ENCODE measurements at places on chromosomes 1 and 21.
A peak's percentile ranks its signal among the peaks of the same experiment; 100 is the strongest.

- DNase-seq: peak; percentile 7
Measured at GRCh38 chr1:228664399-228664914, 70.8 kb upstream of the RHOU start.

DNA sequence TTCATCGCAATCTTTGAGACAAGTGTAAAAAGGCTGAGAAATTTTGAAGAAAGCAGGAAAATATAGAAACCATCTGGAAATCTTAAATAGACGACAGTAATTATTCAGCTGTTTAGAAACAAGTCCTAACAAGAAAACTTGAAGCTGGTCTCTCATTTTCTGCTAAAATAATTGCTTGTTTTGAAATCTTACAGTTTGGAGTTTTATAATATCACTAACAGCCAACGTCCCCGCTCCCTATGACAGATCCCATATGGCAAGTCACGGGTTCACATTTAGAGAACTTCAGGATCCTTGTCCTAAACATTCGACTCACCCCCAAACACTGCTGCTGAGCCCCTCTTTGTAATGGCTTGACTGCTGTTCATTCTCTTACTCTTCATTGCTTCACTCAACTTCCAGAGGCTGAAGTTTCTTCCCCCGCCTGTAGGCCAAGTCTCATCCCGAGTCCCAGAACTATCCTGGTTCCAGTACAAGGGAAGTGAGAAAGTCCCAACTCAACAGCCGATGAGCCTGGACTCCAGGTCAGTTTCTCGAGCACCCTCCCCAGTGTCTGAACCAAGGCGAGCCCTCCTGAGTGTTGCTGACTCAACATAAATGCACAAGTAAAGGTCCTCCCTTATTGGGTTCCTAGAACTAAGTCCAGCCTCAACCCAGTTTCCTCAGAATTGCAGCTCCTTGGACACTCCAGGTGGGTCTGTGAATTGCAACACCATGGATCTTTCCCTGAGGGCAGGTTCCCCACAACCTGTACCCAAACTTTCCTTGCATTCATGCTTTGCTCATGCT is 93.4 kb upstream of the BACE2 start:
- DNase-seq: no peak

DNA sequence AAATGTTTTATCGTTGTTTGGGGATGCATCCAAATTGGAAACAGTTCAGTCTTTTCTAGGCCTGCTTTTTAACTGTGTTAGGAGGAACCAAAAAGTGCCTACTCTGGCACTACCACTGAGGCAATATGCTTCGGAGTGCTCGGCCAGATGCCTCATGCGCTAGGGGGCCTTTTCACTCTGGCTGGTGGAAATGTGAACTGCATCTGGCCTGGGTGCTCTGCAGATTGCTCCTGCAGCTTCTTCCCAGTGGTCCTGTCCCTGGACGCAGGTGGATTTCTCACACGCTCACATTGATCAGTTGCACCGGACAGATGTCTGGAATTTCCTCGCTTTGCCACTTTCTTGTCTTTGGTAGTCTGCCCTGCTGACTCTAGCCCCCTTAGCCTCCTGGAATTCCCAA is 330.2 kb upstream of the FMN2 start:
- no peak for DNase-seq

DNA sequence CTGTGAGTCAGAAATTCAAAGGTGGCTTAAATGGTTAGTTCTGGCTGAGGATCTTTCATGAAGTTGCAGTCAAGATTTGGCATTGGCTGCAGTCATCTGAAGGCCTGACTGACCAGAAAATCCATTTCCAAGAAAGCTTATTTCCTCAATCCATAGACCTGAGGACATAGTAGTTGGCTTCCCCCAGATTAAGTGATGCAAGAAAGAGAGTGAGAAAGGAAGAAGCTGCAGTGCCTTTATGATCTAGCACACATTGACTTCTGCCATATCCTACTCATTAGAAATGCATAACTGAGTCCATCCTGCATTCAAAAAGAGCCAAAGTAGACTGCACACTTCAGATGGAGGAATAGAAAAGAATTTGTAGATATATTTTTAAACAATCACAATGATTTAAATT is 222.6 kb downstream of the COL24A1 start:
- no peak for DNase-seq

- DNase-seq: no peak
Measured at GRCh38 chr21:46092811-46093667, 4.9 kb upstream of the COL6A2 start.

- DNase-seq: no peak
Measured at GRCh38 chr1:216184126-216184680, 239.0 kb downstream of the USH2A start.

- DNase-seq: peak; percentile 62
Measured at GRCh38 chr1:204408074-204408507, 3.5 kb downstream of the PPP1R15B start.

GRCh38 chr1:228900886-228901392 is 165.7 kb downstream of the RHOU start:
- no peak for DNase-seq

DNA sequence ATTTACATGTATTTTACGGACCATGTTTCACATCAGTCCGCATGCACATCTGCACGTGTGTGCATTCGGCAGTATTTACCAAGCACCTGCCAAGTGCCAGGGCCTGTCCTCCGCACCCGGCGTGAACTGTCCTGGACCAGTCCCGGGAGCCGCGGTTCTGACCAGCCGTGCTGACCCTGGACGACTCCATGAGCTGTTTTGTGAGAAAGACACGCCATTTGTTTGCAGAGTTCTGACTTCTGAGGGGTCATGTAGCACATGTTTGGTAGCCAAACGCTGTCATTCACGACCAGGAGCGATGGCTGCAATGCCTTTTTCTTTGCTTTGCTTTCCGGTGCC is 3.3 kb upstream of the OLIG2 start:
- DNase-seq: no peak

GRCh38 chr1:178048883-178049282 is 45.0 kb upstream of the RASAL2 start:
- DNase-seq: no peak

DNA sequence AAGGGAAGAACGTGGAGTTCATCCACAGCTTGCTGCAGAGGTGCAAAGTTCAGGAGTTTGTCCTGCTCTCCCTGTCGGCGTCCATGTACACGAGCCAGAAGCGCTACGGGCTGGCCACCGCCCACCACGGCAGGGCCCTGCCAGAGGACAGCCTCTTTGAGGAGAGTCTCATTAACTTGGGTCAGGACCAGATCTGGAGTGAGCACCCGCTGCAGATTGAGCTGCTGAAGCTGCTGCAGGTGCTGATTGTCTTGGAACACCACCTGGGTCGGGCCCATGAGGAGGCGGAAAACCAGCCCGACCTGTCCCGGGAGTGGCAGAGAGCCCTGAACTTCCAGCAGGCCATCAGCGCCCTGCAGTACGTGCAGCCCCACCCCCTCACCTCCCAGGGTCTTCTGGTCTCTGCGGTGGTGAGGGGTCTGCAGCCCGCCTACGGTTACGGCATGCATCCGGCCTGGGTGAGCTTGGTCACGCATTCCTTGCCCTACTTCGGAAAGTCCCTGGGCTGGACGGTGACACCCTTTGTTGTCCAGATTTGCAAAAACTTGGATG is 73.8 kb upstream of the MORC3 start:
- DNase-seq: no peak

DNA sequence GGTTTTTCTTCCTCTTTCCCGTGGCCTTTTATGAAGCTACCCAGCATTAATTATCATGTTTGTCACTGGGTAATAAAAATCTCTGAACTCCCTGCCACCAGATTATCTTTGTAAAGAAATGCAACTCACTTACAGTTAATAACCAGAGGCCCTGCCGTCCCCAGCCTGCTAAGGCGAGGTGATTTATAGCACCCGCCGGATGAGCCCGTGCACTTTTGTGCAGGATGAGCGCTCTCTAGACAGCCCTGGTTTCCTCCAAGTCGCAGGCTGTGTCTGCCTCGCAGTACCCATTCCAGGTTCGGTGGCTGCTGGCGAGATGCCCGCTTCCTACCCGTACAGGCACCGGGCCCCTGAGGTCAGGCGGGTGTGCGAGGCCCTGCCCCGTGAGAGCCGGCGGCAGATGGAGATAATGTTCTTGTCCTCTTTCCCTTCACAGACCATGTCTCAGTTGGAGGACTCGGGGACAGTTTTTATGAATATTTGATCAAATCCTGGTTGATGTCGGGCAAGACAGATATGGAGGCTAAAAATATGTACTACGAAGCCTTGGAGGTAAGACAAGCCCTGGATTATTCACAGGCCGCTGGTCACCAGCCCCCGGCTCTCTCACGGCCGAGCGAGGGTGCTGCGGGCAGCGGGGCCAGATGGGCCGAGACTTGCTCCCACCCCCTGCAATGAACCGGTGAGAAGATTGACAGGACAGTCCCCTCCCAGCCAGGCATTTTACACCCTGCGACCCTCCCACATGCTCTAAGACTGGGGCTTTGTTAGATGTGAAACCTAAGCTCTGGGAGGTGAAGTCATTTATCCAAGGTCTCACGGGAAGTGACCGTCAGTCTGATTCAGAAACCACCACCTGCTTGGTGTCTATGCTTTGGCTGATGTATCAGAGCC is 28.5 kb upstream of the SELENON start:
- no peak for DNase-seq

GRCh38 chr1:160221089-160221488 is 15.9 kb downstream of the PEA15 start:
- DNase-seq: no peak

GRCh38 chr1:218315638-218316037 is 29.5 kb upstream of the TGFB2 start:
- DNase-seq: no peak

GRCh38 chr21:45990741-45991605 is 9.4 kb downstream of the COL6A1 start:
- no peak for DNase-seq

GRCh38 chr1:171788696-171789095 is 7.2 kb downstream of the METTL13 start:
- no peak for DNase-seq

GRCh38 chr1:118204105-118204504 is 19.1 kb upstream of the SPAG17 start:
- no peak for DNase-seq

DNA sequence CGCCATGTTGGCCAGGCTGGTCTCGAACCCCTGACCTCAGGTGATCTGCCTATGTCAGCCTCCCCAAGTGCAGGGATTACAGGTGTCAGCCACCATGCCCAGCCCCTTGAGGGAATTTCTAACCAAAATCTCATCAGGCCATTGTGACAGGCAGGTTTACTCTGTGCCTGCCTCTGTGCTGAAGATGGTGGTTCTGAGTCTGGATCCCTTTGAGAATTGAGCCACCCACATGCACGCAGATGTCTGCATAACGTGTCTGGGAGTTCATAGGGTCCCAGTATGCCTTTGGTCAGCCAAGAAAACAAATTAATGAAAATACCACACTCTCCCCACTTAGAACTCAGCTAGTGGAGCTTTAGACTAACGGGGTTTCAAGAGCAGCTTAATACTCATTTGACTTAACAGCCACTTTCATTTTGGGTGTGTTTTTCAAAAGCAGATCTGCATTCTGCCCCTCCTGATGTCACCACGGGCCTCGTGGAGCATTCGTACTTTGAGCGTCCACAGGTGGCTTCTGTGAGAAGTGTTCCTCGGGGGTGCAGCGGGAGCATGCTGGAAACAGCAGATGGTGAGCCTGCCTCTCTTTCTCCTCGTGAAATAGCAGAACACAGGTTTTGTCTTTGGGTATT is 45.3 kb downstream of the DIP2A start:
- DNase-seq: no peak

DNA sequence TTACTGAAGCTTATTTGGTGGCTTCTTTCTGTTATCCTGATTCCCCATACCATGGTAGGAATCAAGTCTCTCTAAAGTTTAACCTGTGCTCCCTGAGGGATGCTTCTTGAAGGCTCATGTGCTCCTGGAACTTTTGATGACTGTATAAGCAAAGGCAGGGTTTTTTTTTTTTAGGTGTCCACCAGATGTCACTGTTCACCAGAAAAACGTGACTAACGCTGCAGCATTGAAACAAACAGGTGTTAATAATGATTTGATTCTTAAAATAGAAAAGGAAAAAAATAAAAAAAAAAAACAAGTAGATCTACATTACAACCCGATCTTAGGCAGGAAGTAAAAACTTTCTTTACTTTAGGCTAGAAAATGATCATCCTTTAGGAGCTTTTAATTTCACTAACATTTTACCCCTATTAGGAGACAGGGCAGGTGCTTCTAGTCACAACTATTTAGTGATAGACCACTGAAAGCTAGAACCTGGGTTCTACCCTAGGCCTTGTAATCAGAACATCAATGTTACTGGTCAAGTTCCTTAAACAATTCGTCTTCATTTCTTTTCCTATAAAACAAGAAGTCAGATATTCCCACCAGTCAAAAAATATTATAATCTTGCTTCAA is 223.0 kb downstream of the PLA2G4A start:
- DNase-seq: no peak

GRCh38 chr1:187096689-187097088 is 267.9 kb downstream of the PLA2G4A start:
- no peak for DNase-seq

DNA sequence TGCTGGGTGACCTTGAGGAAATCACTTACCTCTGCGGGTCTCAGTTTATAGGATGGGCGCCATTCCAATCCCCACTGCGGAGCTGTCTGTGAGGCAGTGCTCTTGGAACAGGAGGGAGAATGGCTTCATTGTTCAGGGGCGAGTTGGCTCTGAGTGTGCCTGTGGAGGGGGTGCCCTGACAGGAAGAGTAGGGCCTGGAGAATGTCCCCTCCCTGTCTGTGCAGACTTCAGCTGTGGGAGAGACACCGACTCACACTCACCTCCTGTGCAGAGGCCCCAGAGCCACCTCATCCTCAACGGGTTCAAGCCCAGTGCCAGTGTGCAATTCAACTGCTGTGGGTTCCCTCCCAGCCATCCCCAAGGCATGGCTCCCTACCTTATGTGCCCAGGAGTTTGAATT is 17.1 kb downstream of the ADORA1 start:
- DNase-seq: peak; percentile 54
